Muscle of leg (tissue), 16 donors: ENCODE measurements at places on chromosomes 6 and 20. TPM values are rescaled to one million over a fixed set of nuclear protein-coding genes. Genes with fewer than 3 reads are reported as not detected.

DNA sequence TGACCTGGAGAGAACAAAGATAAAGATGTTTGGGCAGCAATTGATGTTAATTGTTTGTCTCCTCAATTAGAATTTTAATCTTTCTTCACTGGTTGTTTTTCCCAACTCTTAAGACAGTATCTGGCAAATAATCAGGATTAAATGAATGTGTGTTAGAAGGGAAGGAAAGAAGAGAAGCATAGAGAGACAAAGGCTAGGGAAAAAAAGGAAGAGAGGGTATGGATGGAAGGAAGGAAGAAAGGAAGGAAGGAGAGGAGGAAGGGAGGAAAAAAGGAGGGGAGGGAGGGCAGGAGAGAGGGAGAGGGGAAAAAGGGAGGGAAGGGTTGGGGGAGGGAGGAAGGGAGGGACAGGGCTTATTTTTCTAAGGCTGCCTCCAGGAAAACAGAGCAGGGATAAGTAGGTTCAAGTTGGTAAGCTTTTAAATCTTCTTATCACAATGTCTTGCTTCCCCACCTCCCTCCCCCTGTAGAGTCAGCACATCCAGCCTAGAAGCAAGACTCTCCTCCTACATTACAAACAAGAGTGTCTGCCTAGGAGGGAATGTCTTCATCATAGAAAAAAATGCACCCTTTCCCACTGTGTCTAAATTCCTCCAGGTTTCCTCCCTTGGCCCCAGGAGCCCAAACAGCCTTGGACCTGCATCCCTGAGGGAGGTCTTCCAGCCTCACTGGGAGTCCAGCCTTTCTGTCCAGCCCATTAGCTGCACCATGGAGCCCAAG, 447.8 kb upstream of the JARID2 start:
- no peak overlapping the region for H3K27ac ChIP-seq
- no peaks in the 10 kb centered on the region for H3K36me3 ChIP-seq
- no peak for DNase-seq

GRCh38 chr20:32357375-32357868, 709 bp upstream of the ASXL1 start:
- peak overlapping the region; percentile 99 for H3K27ac ChIP-seq
- peaks cover 12% of the 10 kb centered on the region for H3K4me1 ChIP-seq
- H3K36me3 ChIP-seq = peaks cover 3% of the 10 kb centered on the region
- peak overlapping the region; percentile 96 for H3K4me3 ChIP-seq
- DNase-seq = no peak
- no peaks in the 10 kb centered on the region for H3K27me3 ChIP-seq

- H3K4me3 ChIP-seq = no peak overlapping the region
- DNase-seq = no peak
- no peaks in the 10 kb centered on the region for H3K4me1 ChIP-seq
- peaks cover 33% of the 10 kb centered on the region for H3K36me3 ChIP-seq
- H3K27ac ChIP-seq = no peak overlapping the region
- H3K27me3 ChIP-seq = no peaks in the 10 kb centered on the region
Measured at GRCh38 chr6:4059115-4059777, 19.7 kb downstream of the FAM217A start.

DNA sequence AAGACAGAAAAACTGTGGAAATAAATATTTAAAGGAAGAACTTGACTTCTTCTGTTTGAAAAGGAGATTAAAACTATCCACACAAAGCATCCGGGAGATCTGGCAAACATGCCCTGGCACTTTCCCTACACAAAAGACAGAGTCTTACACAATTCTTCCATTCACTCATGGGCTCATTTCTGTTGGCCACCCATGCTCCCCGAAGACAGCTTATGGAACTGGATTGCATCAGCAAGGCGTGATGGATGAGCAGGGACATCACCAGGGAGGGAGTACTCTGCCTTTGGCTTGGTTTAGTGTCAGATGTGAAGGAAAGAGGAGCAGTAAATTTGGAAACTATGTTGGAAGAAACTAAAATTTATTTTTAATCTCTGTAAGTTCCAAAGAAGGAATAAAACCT, 379.3 kb downstream of the CD109 start:
- DNase-seq = peak; percentile 97
- peaks cover 15% of the 10 kb centered on the region for H3K4me1 ChIP-seq

DNA sequence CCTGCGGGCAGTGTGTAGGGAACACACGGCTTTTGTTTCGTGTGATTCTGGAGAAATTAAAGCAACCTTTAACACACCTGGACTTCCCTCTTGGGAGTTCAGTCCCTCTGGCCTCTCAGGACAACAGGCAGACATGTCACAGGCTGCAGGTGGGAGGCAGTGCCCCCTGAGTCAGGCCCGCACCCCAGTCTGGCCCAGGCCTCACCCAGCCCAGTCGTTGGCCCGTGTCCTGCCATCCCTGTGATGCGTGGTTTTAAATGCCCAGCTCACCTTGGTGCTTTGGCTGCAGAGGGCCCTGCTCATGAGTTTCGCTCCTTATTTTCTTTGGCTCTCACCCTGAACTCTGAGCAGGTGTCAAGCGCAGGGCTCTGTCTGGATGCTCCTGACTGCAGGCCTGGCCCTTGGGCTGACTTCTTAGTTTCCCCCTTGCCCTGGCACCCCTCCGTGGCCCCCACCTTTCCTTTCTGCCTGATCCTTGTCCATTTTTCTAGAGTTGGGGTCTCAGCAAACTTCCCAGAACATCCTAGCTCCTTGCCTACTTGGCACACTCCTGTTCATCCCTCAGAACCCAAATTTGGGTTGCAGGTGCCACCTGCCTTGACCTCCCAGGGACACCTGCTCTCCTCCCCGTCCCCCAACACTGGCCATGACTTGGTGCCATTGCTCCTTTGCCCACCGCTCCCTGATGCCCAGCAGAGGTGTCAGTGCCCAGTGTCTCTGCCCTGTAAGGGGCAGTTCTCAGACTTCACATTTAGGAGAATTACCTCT, 2.2 kb upstream of the CABLES2 start:
- no peak for DNase-seq
- H3K4me1 ChIP-seq = peaks cover 51% of the 10 kb centered on the region
- H3K36me3 ChIP-seq = no peaks in the 10 kb centered on the region
- H3K27ac ChIP-seq = no peak overlapping the region
- peaks cover 5% of the 10 kb centered on the region for H3K27me3 ChIP-seq

- H3K27me3 ChIP-seq = no peaks in the 10 kb centered on the region
- H3K27ac ChIP-seq = no peak overlapping the region
- DNase-seq = no peak
- H3K4me3 ChIP-seq = no peak overlapping the region
- H3K4me1 ChIP-seq = no peaks in the 10 kb centered on the region
Measured at GRCh38 chr6:71405416-71405815, 116.8 kb downstream of the OGFRL1 start.

DNA sequence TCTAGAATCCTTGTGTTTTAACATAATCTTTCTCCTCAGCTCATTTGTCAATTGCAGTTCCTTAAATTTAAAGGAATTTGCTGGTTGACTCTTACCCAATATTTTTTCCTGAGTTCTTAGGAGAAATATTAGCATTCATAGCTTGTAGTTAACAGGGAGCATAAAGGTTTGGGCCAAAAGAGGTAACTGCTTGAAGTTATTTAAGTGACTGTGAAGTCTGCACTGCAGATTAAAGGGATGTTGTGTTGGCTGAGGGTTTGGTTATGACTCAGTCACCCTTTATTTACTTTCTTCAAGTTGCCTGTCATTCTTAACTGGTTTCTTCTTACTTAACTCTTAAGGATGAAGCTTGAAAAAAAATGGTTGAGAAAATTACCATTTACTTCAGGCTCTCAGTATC, 220.3 kb upstream of the LAMP5 start:
- no peaks in the 10 kb centered on the region for H3K4me1 ChIP-seq
- H3K27me3 ChIP-seq = no peaks in the 10 kb centered on the region
- H3K36me3 ChIP-seq = no peaks in the 10 kb centered on the region
- no peak overlapping the region for H3K27ac ChIP-seq
- DNase-seq = no peak
- no peak overlapping the region for H3K4me3 ChIP-seq

- DNase-seq = no peak
- H3K27me3 ChIP-seq = no peaks in the 10 kb centered on the region
- H3K27ac ChIP-seq = no peak overlapping the region
- no peaks in the 10 kb centered on the region for H3K4me1 ChIP-seq
Measured at GRCh38 chr6:149213829-149214228, 103.7 kb upstream of the TAB2 start.

DNA sequence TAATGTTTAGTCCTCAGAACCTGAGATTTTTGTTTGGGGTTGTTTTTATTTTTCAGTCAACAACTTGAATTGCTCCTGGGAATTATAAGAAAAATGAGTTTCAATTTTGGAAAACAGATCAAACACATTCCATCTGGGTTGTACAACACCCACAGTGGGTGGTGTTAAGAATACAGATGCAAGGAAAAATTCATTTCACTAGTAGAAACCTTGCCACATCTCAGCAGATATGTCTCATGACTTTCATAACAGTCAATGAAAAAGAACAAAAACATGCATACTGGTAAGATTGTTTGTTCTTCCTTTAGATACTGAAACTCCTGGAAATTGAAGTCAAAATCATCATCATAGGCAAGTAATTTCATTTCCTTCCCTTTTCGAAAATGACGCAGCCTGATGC, 78.9 kb downstream of the MOXD1 start:
- DNase-seq = no peak
- H3K27me3 ChIP-seq = no peaks in the 10 kb centered on the region
- H3K36me3 ChIP-seq = no peaks in the 10 kb centered on the region
- no peaks in the 10 kb centered on the region for H3K4me1 ChIP-seq

The ARMC2 gene
- 3.6 TPM for total RNA-seq

The KCNQ5 gene
- 0.44 TPM for total RNA-seq

The POU5F1 gene
- 0.13 TPM for total RNA-seq
